ENCODE measurements at places on chromosomes 12 and 14. TPM values are rescaled to one million over a fixed set of nuclear protein-coding genes. Genes with fewer than 3 reads are reported as not detected.

Gene ATP5MC2
- total RNA-seq, result 94.3 TPM

Gene ATL1
- 0.33 TPM for total RNA-seq

GRCh38 chr14:22713631-22713950, 52.9 kb upstream of the OXA1L start:
- no peak overlapping the region for H3K4me3 ChIP-seq
- H3K4me1 ChIP-seq, result peaks cover 4% of the 10 kb centered on the region
- DNase-seq, result no peak
- H3K36me3 ChIP-seq, result no peaks in the 10 kb centered on the region
- no peak overlapping the region for H3K27ac ChIP-seq
- H3K27me3 ChIP-seq, result no peaks in the 10 kb centered on the region

GRCh38 chr12:11769723-11770514, 120.4 kb downstream of the ETV6 start:
- peaks cover 55% of the 10 kb centered on the region for H3K4me1 ChIP-seq
- H3K36me3 ChIP-seq, result no peaks in the 10 kb centered on the region
- no peak overlapping the region for H3K27ac ChIP-seq
- H3K4me3 ChIP-seq, result no peak overlapping the region

- H3K4me1 ChIP-seq, result peaks cover 25% of the 10 kb centered on the region
- H3K27ac ChIP-seq, result peak overlapping the region; percentile 78
- DNase-seq, result no peak
- no peaks in the 10 kb centered on the region for H3K27me3 ChIP-seq
- H3K36me3 ChIP-seq, result no peaks in the 10 kb centered on the region
- H3K4me3 ChIP-seq, result no peak overlapping the region
Measured at GRCh38 chr12:67748743-67749040, 100.1 kb downstream of the DYRK2 start.

Gene FAM186B
- total RNA-seq, result not detected

DNA sequence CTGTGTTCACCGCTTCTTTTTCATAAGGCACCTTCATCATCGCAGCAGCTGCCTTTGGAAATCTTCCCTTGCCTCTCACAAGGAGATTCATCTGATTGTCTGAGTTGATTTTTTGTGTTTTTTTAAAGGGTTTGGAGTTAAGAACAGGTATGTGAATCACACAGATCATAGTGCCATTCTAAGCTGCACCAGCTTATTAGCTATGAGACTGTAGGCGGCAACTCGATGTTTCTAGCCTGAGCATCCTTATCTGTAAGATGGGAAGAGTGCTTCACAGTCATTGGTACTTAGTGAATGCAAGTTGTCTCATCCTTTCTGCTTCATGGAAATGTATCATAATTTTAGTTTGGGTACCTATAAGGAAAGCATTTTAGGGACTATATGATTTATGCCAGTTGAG, 32.0 kb downstream of the SLC25A29 start:
- no peak overlapping the region for H3K27ac ChIP-seq
- H3K36me3 ChIP-seq, result no peaks in the 10 kb centered on the region
- H3K4me3 ChIP-seq, result no peak overlapping the region
- DNase-seq, result no peak
- H3K27me3 ChIP-seq, result no peaks in the 10 kb centered on the region

Gene C3AR1
- 3.9 TPM for total RNA-seq

DNA sequence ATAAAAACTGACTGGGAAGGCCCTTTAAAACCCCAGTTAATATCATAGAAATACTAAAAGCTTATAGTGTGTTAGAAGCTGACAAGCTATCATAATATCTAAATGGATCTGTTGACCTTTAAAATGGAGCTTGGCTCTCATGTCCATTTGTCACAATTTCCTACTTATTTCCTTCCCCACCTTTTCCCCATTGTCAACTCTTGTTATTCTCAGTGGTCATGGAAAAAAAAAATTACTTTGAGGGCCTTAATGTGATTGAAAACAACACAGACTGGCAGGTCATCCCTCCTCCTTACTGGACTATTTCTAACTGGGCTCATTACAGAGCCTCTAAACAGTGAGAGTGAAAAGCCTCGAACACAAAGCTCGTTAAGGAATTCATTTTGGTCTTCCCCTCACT, 13.7 kb upstream of the WNK1 start:
- H3K27ac ChIP-seq, result no peak overlapping the region
- DNase-seq, result no peak
- peaks cover 3% of the 10 kb centered on the region for H3K4me1 ChIP-seq
- no peaks in the 10 kb centered on the region for H3K36me3 ChIP-seq

DNA sequence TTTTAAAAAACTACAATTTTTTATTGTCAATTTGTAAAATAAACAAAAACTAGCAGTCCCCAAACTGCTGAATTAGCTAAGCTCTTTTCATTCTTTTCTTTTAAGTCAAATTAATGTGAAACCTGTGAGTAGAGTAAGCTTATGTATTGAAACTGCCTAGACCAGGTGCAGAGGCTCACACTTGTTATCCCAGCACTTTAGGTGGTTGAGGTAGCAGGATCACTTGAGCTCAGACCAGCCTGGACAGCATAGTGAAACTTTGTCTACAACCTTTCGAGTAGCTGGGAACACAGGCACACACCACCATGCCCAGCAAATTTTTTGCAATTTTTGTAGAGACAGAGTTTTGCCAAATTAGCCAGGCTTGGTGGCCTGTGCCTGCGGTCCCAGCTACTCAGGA, 26.4 kb downstream of the SCFD1 start:
- peaks cover 5% of the 10 kb centered on the region for H3K36me3 ChIP-seq
- H3K4me1 ChIP-seq, result no peaks in the 10 kb centered on the region
- DNase-seq, result no peak
- H3K27me3 ChIP-seq, result no peaks in the 10 kb centered on the region

DNA sequence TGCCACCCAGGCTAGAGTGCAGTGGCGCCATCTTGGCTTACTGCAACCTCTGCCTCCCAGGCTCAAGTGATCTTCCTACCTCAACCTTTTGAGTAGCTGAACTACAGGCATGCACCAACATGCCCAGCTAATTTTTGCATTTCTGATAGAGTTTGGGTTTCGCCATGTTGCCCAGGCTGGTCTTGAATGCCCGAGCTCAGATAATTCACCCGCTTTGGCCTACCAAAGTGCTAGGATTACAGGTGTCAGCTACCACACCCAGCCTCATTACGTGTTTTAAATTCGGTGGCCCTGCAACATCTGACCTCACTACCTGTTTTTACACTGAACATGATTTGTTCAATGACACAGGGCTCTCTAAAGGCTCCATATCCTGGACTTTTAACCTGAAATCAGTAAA, 22.9 kb upstream of the RDH16 start:
- no peaks in the 10 kb centered on the region for H3K4me1 ChIP-seq
- H3K4me3 ChIP-seq, result no peak overlapping the region
- H3K27me3 ChIP-seq, result no peaks in the 10 kb centered on the region
- H3K36me3 ChIP-seq, result no peaks in the 10 kb centered on the region
- DNase-seq, result no peak

Gene C12orf50
- total RNA-seq, result not detected

- DNase-seq, result no peak
- no peaks in the 10 kb centered on the region for H3K27me3 ChIP-seq
- H3K27ac ChIP-seq, result no peak overlapping the region
- H3K36me3 ChIP-seq, result no peaks in the 10 kb centered on the region
Measured at GRCh38 chr12:125890971-125891370, 825.7 kb downstream of the AACS start.

Gene REP15
- total RNA-seq, result 2.0 TPM

DNA sequence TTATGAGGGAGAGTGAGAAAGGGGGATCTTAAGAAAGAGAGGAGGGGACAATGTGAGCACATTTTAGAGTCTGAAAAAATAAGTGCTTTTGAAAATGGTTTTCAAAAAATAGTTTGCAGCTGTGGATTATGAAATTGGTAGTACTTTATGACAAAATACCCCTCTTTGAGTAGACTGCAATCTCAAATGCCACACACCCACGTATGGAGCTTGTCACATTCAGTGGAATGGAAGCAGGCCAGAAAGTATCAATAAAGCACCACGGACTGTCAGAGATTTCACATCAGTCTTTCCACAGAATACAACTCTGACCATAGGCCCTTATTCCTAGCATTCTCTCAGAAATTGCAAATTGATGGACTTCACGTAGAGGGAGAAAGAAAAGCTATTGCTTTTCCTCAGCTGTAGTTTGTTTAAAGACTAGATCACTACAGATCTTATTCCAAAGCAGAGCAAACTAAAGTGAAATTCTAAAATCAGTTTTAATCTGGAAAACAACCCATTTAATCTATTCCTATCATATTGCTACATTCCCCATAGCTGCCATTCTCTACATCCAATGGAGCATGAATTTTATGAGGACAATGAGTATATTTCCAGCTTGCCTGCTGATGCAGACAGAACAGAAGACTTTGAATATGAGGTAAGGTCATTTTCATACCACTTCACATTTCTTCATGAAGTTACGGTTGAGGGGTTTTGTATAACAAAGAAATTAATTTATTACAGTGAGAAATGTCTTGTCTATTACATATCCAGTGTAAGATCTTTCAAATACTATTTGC, 321.3 kb downstream of the PDZRN4 start:
- no peaks in the 10 kb centered on the region for H3K36me3 ChIP-seq
- no peak overlapping the region for H3K4me3 ChIP-seq
- H3K27me3 ChIP-seq, result no peaks in the 10 kb centered on the region
- H3K27ac ChIP-seq, result no peak overlapping the region

All from body of pancreas (tissue), 4 donors.